ENCODE measurements at places on chromosomes 5 and 9.

DNA sequence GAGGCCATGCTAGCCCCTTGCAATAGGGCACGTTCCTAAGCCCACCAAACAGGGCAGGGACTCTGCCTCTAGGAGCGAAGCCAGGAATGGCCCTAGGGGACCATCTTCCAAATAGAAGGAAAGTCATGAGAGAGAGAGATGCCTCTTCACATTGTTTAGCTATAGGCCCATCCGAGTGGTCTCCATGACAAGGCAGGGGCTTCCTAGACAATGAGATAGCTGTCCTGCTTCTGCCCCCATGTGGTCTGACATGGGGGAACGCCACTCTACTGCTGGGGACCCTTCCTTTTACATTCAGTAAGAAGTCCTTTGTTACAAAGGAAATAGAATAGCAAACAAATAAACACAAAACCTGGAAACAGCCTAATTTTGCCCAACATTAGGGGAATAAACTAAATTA is 17.9 kb upstream of the KIF4B start:
- DNase-seq: no peak

GRCh38 chr5:135241536-135241935 is 157.5 kb downstream of the MACROH2A1 start:
- no peak for DNase-seq

GRCh38 chr9:97501972-97502221 is 431 bp downstream of the TMOD1 start:
- DNase-seq: no peak

DNA sequence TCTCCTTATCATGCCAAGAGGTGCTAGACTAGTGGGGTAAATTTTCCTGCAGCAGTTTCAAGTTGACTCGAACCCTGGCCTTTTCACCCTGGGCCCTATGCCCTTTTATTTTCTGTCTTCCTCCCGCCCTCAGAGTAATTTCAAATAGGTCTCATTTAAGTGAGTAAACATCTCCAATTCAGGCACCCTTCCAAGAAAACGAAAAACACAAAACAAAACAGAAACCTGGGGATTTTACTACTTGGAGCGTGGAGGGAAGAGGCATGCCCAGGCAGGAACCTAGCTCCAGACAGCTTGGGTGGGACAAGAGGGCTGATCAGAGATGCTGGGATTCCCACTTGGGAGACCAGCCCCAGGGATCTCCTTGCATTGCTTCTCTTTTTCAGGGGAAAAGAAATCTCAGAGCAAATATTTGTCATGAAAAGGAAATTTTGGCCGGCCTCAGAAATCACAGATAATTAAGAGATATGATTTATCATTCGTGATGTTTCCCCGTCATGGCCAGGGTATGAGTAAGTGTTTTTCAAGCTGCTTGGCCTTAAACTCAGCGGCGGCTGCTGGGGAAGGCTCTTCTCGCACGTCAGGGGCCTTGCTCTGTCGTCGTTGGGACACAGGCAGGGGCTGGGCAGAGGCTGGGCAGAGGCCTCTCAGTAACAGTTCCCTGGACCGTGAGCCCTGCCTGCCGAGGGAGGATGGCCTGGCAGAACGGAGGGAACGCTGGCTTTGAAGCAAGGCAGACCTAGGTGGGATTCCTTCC is 248.6 kb upstream of the KLF4 start:
- DNase-seq: no peak

GRCh38 chr9:19876569-19877316 is 87.9 kb upstream of the SLC24A2 start:
- no peak for DNase-seq

DNA sequence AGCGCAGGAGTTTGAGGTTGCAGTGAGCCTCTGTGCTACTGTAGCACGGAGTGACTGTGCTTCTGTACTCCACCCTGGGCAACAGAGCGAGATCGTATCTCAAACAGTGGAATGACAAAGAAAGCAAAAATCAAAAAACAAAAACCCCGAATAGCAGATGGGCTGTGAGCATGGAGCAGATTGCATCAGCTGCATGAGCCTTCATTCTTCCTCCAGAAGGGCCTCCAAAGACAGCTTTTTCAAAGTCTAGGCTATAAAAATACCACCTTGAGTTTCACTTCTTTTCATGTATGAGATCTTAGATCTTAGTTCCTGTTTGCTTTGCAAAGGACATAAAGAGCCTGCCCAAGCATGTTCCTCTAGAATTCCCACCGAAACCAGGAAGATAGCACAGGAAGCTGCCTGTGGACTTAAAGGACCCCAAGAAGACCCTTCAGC is 15.0 kb upstream of the HSPB3 start:
- no peak for DNase-seq

DNA sequence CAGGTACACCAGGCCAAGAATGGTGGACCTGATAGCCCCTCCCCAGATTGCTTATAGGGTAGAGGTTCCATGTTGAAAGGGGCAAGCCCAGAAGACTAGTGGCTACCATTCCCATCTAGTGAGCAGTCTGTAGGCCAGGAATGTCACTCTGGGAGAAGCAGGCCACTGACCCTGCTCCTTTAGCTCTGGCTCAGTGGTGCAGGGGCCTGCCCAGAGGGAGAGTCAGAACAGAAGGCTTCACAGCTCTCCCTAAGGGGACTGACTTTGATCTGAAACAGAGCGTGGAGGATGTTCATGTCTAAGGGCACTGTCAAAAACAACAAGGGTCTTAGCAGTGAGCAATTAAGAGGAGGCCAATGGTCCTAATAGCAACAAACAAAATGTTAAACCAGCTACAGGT is 81.7 kb downstream of the ZNF354C start:
- DNase-seq: no peak

- DNase-seq: peak; percentile 23
Measured at GRCh38 chr5:83919071-83920041, 198.7 kb upstream of the HAPLN1 start.

DNA sequence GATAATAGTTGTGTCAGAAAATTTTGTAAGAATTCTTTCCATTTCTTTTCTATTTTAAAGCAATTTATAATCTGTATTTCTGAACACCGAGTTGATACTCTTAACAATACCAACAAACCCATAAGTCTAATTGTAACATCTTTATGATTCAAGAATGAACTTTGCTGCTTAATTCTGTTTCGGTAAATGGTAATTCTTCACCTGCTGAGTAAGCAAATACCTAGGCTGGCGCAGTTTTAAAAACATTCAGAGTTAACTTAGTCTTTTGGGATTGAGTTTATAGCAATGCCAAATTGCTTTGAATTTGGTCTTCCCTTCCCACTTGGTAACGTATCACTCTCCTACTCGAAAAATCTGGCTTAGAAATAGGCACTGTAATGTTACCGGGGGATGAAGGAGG is 223.0 kb downstream of the MARCHF11 start:
- no peak for DNase-seq

- no peak for DNase-seq
Measured at GRCh38 chr9:71037521-71037920, 83.9 kb downstream of the TRPM3 start.

DNA sequence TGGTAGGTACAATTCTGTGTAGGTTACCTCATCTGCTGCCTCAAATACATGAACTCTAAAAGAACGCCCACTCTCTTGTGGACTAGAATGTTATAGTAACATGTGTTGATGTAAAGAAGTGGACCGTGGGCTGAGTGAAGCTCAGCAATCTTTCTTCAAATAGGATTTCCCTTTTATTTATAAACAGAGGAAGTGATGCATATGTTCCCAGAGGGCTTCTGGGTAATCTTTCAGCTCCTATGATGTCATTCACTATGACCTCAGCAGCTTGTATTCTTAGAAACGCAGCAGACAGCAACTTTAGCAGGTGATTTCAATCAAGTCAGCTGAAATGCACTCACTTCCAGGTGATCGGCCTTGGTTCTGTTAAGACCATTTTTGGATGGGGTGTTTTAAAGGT is 14.4 kb downstream of the F2RL2 start:
- DNase-seq: peak; percentile 35

GRCh38 chr5:179268966-179269693 is 76.1 kb downstream of the ADAMTS2 start:
- DNase-seq: no peak

GRCh38 chr5:133741396-133741795 is 129.1 kb upstream of the FSTL4 start:
- DNase-seq: no peak

GRCh38 chr9:89518466-89519365 is 20.8 kb upstream of the SEMA4D start:
- DNase-seq: no peak

DNA sequence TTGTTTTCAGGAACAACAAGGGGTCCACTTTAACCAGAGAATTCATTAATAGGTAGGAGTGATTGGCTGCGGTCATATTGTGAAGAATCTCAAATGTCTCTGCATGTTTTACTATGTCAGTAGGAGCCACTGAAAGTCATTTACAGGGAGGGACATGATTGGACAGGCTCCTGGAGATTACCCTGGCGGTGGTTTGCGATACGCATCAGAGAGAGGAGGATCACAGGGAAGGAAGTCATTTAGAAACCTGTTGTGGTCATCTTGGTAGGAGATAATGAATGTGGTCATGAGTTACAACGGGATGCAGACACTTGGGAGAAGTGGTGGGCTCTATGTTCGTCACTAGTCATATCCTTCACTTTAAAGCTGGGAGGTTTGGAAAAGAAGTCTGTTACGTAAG is 262.8 kb downstream of the FAM114A2 start:
- no peak for DNase-seq

DNA sequence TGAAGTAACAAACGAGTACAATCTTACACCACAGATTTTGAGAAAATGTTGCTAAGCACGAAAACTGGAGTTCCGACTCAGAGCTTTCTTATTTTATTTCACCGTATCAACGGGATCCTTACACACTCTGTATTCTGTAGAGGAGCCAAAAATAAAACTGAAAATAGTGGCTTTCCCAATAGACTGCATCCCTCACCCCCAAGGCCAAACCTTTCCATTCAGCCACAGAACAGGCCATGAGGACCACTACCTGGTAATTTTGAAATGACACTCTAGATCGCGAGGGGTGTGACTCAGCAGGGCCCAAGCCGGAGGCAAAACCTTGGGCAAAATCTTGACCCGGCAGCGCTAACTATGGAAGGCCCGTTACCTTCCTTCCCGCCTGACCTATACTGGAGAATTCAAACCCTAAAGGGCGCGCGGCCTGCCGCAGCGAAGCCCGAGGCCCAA is 432 bp downstream of the HSPA9 start:
- no peak for DNase-seq

GRCh38 chr5:103407402-103407801 is 148.8 kb downstream of the MACIR start:
- no peak for DNase-seq

DNA sequence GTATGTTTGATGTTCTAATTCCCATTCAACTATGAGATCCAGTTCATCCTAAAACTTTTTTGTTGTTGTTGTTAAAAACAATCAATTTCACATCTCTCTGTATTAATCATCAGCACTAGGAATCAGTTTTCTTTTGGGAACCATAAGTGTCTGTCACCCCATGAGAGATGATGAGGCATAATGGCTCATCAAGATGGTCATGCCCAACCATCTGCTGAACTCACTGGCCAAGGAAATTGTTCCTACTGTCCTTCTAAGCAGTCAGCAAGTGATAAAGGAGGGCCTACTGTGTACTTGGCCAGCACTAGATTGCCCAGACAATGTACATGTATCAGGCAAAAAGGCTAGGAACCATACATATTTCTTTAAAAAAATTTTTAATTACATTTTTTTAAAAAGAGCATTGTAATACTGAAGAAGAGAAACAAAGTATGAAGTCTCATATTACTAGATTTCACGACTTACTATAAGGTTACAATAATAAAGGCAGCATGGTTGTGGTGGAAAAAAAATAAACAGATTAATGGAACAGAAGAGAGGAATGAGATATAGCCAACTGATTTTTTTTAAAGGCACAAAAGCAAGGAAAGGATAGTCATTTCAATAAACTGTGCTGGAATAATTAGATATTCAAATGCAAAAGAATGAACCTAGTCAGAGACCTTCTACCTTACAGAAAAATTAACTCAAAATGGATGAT is 458.3 kb downstream of the SPOCK1 start:
- DNase-seq: no peak
